ENCODE measurements at places on chromosomes 2 and 18. TPM values are rescaled to one million over a fixed set of nuclear protein-coding genes. Genes with fewer than 3 reads are reported as not detected.

The ERLEC1 gene
- total RNA-seq = 86.6 TPM

The DRC1 gene
- total RNA-seq = not detected

The TUBA3E gene
- not detected for total RNA-seq

The TUBB8B gene
- not detected for total RNA-seq

The HOXD10 gene
- total RNA-seq = not detected

The FZD7 gene
- 0.27 TPM for total RNA-seq

The AFF3 gene
- total RNA-seq = not detected

The SERPINB11 gene
- not detected for total RNA-seq

The HOXD12 gene
- not detected for total RNA-seq

The NHEJ1 gene
- 21.9 TPM for total RNA-seq

The SCG2 gene
- total RNA-seq = not detected

The SP3 gene
- total RNA-seq = 91.1 TPM

The ALPP gene
- not detected for total RNA-seq

The SPEG gene
- 0.80 TPM for total RNA-seq

The REG3G gene
- not detected for total RNA-seq

The SCN1A gene
- not detected for total RNA-seq

The CFAP221 gene
- total RNA-seq = not detected

The TFPI gene
- 498 TPM for total RNA-seq

The BOLL gene
- not detected for total RNA-seq

The ZEB2 gene
- total RNA-seq = 53.2 TPM

The G6PC2 gene
- not detected for total RNA-seq

The TACR1 gene
- not detected for total RNA-seq

The SPHKAP gene
- total RNA-seq = not detected

The IL1F10 gene
- not detected for total RNA-seq

The SULT1C4 gene
- 4.7 TPM for total RNA-seq

The CDCA7 gene
- total RNA-seq = 31.7 TPM

The MC4R gene
- not detected for total RNA-seq

The MSH2 gene
- total RNA-seq = 47.0 TPM

The CCDC148 gene
- 0.27 TPM for total RNA-seq

The PSTPIP2 gene
- 4.7 TPM for total RNA-seq

The DSG1 gene
- not detected for total RNA-seq

The TUBA3D gene
- total RNA-seq = not detected

The HOXD8 gene
- total RNA-seq = not detected

The CPLX4 gene
- total RNA-seq = not detected

The RAB27B gene
- total RNA-seq = 0.27 TPM

The CRYBA2 gene
- total RNA-seq = not detected

The NYAP2 gene
- total RNA-seq = not detected

The SOX11 gene
- total RNA-seq = not detected

The HYCC2 gene
- total RNA-seq = 31.5 TPM

The CFAP65 gene
- total RNA-seq = not detected

The SH2D6 gene
- not detected for total RNA-seq

Measured in thoracic aorta endothelial cell (primary cell).